ENCODE measurements at places on chromosomes 16 and 17.

DNA sequence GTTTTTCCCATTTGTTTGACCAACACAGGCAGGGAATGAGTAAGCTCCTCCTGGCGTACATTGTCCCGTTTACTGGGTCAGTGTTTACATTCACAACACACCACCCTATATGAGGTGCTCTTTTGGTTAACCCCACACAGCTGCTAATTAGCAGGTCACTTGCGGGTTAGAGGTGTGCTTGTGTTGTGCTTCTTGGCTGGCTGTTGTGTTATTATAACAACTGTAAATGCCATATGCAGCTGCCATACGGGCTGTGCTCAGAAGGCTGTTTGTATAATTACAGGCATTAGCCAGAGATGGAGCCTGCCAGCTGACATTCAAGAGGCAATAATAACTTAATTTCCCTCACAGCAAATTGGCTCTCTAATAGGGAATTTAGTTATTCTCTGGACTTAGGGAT is 205.1 kb upstream of the ELAC2 start:
- DNase-seq = no peak

DNA sequence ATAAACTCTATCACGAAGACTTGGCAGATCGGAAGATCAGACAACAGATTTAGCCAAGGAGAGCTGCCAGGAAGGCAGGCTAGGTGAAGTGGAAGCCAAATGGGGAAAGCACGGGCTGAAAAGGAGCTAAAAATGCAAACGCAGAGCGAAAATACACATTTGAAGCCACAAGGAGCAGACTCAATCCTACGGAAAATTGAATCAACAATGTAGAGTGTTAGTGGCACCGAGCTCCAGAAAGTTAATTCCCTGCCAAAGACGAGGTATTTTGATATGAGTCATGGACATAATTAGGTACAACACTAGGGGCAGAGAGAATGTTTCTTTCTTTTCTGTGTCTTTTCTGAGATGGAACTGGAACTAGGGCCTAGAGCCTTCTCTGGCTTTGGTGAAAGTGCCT is 20.7 kb downstream of the GSG1L start:
- DNase-seq = no peak

DNA sequence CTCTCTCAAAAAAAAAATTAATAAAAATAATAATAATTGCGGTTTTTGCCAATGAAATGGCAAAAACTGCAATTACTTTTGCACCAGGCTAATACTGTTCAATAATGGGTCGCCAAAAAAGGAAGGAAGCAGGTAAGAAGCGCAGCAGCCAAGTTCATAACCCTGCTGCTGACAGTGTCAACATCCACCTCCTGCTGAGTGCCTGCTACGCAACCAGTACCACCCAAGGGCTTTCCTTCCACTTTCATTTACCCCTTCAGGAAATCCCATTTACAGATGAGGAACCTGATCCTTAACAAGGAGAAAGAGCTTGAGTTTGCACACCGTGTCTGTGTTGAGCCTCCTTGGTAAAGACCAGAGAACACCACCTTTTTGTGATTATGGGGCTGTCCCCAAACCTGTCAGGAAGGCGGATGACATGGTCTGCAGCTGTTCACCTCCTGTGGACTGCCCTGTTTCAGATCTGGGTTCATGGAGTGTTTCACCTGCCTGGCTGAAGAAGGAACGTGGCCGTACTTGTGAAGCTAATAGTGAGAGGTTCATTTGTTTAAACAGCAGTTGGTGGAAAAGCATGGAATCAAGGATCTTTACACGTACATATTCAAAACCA is 378.0 kb downstream of the SLC39A11 start:
- no peak for DNase-seq

- no peak for DNase-seq
These were observed 2.2 kb downstream of the ZNF668 start for GRCh38 chr16:31071861-31072260.

DNA sequence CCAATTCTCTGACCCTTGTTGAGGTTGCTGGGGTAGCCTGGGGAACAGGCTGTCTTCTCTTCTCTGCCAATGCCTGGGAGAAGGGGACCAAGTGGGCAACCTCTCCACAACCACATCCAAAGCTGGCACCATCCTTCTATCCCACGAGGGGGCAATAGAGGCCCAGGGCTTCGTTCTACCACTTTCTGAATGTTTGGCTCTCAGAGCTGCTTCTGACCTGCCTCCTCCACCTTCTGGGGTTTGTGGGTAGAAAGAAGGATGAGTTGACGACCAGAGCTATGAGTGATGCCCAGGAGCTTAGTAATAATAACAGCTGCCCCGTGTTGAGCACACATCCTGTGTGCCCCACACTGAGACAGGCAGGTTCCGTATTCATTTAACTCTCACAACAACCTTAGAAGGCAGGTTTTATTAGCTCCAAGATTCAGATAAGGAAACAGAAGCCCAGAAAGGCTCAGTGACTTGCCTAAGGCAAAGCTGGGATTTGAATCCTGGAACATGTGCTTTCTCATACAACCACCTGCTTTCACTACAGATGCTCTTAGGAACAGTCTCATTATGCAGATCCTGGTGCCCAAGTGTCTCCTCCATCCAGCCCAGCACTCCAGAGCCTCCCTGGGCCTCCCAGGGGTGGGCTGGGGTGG is 11.1 kb downstream of the TSPOAP1 start:
- DNase-seq = no peak

DNA sequence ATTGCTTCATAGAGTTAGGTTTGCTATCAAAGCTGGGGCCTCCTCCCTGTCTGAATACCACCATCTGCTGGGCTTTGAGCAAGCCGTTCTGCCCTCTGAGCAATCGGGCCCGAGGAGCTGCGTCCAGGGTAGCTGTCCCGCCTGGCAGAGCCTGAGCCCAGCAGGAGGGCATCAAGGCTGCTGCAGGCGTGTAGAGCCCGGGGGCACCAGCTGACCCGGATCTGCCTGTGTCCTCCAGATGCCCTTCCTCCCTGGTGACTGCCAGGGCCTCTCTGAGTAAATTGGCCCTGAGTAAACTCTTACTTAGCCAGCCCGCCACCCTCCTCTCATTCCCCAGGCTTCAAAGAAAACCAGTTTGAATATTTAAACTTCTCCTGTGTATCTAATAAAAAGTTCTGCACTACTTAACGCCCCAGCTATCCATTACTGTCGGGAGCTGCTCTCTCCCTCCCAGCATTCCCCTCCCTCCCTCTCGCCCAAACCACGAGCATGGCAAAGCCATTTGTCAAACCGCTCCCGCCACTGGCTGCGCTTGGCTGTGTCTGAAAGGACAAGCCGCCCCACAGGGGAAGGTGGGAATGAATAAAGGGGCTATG is 16.4 kb downstream of the CDK5RAP3 start:
- DNase-seq = no peak

DNA sequence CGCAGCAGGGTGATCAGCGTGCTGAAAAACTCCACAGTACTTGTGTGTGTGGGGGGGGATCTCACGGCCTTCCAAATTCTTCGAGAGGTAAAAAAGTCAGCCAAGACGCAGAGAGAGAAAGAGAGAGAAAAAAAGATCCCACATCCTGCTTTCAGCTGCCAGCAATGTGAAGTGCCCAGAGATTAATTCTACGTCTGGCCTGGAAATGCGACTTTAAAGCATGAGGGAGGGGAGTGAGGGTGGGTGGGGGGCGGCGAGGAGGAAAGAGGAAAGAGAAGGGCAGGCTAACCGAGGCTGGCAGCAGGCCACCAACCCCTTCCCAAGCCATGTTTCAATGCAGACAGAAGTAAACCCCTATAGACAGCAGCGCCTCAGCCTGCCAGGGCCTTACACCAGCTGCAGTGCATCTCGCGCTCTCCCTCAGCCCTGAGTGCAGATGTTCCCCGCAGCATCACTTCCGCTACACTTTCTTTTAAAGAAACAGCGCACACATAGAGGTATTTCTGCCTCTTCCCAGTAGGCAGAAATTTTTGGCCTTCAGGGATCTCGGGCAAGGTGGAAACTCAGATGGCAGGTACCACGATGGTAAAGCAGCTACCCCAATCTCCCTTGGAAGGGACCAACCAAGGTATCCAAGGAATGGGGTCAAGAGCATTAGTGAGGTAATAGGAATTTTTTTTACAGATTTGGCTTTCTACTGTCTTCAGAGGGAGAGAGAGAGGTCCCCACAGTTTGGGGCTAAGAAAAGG is 87.8 kb downstream of the SMG6 start:
- DNase-seq = peak; percentile 34

DNA sequence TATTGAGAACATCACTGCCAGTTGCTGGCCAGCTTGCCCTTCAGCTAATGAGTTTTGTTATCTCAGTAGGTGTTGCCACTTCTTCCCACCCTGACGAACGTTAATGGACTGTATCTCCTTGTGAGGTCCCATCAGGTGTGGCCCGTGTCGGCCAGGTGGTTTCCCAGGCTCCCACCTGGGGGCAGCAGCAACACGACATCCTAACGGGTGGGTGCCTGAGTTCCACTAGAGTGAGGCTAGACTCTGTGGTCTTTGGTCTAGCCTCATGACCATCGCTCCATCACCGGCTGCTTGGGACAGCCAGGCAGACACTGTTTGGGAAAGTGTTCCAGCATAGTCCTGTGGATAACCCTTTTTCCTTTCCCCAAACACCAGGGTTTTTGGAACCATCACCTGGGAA is 45.6 kb upstream of the LCMT1 start:
- no peak for DNase-seq

DNA sequence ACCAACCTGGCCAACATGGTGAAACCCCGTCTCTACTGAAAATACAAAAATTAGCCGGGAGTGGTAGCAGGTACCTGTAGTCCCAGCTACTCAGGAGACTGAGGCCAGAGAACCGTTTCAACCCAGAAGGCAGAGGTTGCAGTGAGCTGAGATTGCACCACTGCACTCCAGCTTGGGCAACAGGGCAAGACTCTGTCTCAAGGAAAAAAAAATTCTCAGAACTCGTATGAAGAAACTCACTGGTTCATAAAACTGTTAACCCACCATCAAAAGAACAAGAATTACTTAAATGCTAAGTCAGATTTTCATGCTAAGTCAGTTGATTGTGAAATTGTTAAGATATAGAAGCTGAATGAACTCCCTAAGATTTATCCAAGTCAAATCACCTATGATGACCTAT is 31.3 kb downstream of the SLC39A11 start:
- DNase-seq = no peak

All from stimulated activated CD4-positive, alpha-beta T cell treated with anti-CD3 and anti-CD28 coated beads, Interleukin-1b, Interleukin-23, amount 100 ng/mL, for 24 hours (primary cell).